SK-N-SH (cell line): ENCODE measurements at places on chromosomes 2 and 18.

GRCh38 chr18:61703508-61703907 lies 189.3 kb downstream of the RNF152 start:
- H3K4me1 ChIP-seq: no peaks in the 10 kb centered on the region
- H3K36me3 ChIP-seq: no peaks in the 10 kb centered on the region
- H3K27me3 ChIP-seq: no peaks in the 10 kb centered on the region
- no peak overlapping the region for H3K4me3 ChIP-seq
- DNase-seq: no peak

DNA sequence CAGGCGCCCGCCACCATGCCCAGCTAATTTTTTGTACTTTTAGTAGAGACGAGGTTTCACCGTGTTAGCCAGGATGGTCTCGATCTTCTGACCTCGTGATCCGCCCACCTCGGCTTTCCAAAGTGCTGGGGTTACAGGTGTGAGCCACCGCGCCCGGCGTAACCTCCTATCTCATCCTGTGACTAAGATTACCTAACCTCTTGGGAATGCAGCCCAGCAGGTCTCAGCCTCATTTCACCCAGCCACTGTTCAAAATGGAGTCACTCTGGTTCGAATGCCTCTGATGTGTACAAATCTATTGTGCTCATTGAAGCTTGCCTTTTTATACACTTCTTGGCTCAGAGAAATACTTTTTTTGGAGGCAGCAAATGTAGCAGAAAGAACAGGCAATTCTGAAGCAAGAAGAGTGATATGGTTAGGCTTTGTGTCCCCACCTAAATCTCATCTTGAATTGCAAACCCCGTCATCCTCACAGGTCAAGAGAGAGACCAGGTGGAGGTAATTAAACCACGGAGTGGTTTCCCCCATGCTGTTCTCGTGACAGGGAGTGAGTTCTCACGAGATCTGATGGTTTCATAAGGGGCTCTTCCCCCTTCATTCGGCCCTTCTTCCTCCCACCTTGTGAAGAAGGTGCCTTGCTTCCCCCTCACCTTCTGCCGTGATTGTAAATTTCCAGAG lies 60.6 kb downstream of the SLC4A3 start:
- no peak overlapping the region for H3K4me3 ChIP-seq
- 0 out of 2 replicates have a peak, but pooled peaks cover 9% of the 10 kb centered on the region for H3K27me3 ChIP-seq
- H3K27ac ChIP-seq: no peak overlapping the region
- no peak for DNase-seq

DNA sequence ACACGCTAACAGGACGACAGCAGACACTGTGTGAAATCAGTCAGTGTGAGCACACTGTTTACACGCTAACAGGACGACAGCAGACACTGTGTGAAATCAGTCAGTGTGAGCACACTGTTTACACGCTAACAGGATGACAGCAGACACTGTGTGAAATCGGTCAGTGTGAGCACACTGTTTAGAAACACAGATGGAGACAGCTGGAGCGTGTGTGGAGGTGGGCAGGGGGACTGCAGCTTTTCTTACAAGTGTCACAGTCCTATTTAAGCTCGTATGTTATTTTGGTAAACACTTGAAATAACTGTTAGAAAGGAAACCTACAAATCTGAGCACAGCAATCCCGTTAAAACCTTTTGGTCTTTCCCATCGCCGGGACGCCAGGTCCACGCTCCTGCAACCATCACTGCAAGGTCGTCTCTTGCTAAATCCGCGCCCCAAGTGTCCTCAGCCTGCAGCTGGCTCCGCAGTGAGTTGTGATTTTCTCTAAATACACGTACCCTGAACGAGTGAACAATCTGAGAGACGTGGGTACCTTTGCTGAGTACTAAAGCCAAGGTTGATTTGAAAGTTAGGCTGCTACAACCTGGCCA lies 58.9 kb upstream of the CTDP1 start:
- no peaks in the 10 kb centered on the region for H3K4me1 ChIP-seq
- peaks cover 60% of the 10 kb centered on the region for H3K27me3 ChIP-seq
- DNase-seq: no peak
- no peak overlapping the region for H3K4me3 ChIP-seq
- no peaks in the 10 kb centered on the region for H3K36me3 ChIP-seq

GRCh38 chr2:166031054-166031453 lies 77.5 kb upstream of the TTC21B start:
- DNase-seq: no peak
- no peak overlapping the region for H3K27ac ChIP-seq
- no peaks in the 10 kb centered on the region for H3K36me3 ChIP-seq
- no peaks in the 10 kb centered on the region for H3K27me3 ChIP-seq

DNA sequence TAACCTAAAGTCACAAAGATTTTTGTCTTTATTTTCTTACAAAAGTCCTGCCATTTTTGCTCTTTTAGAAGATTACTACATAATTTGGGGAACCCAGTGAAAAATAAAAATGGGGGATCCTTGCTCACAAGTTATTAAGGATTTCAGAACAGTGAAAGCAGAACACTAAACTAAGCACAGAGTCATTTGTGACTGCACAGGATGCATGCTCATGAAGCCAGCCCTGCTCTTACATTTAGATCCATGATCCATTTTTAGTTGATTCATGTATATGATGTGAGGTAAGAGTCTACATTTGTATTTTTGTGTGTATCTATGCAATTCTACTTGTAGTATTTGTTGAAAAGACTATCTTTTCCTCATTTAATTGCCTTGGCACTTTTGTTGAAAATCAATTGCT lies 21.8 kb downstream of the SP140L start:
- no peak overlapping the region for H3K27ac ChIP-seq
- H3K4me1 ChIP-seq: no peaks in the 10 kb centered on the region
- H3K36me3 ChIP-seq: no peaks in the 10 kb centered on the region
- no peaks in the 10 kb centered on the region for H3K27me3 ChIP-seq
- no peak overlapping the region for H3K4me3 ChIP-seq
